ENCODE measurements at places on chromosomes 7 and 10. TPM values are rescaled to one million over a fixed set of nuclear protein-coding genes. Genes with fewer than 3 reads are reported as not detected.

GRCh38 chr7:31603046-31603445, 84.0 kb upstream of the PPP1R17 start:
- DNase-seq, result no peak

GRCh38 chr10:5105626-5106025, 11.4 kb downstream of the AKR1C3 start:
- no peak for DNase-seq

- peak; percentile 66 for DNase-seq
These were observed 901 bp upstream of the CCNY start for GRCh38 chr10:35335133-35336083.

DNA sequence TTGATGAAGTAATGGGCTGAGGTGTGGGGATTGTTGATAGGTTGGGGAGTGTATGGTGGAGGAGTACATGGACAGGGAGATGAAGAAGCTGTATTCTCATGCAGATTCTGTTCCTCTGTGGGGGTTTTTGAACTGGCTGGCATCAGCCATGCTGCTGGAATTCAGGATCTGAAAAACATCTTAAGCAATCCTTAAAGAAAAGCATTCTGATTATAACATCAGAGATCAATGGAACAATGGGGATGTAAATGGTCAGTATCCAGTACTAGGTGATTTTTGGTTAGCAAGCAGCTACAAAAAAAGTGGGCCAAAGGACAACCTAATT, 247.5 kb upstream of the GALNT17 start:
- peak; percentile 83 for DNase-seq

Gene CDNF
- total RNA-seq, result 0.42 TPM

DNA sequence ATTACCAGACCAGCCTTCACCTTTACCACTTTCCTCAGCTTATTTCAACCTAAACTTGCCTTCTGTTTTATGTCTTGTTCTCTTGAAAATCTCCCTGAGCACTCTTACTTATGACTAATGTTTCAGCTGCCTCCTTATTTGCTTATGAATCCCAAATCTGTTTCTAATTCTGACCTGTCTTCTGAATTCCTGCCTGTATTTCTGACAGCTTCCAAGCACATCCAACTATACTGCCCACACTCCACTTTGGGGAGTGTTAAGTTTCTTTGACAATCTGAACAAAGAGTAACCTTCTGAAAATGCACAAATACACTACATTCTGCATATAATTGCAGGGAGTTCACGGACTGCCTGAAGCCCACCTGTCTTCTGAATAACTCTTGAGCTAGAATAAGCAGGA, 48.7 kb downstream of the ARMC3 start:
- no peak for DNase-seq

DNA sequence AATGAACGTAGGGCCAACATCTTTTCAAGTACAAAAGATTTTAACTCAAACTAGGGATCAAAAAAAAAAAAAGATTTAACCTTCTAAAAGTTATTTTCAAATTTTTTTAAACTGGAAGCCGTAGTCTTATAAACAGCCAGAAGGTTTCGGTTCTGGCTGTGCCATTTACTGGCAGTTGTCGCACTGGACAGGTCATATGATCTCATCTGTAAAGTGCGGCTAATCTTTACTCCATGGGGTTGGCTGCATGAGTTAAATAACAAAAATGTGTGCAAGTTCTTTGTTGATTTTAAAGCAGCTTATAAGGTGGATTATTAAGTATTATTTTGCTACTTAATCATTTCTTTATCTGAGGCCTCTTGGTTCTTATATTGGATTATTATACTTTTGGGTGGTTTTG, 36.6 kb downstream of the TRUB1 start:
- no peak for DNase-seq

DNA sequence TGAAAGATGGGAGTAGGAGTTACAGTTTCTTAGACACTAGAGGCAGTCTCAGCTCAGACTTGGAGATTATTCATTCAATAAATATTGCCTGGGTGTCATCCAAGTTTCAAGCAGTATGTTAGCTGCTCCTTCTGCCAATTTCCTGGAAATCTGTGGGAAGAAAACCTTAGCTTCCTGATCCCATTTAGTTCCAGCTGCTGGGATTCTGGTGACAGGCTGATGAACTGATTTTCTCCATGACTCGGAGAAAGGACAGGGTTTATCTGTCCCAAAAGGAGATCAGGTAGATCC, 95.8 kb downstream of the CLEC2L start:
- no peak for DNase-seq

GRCh38 chr10:4535521-4535920, 290.5 kb upstream of the AKR1E2 start:
- no peak for DNase-seq

Gene GPER1
- 0.54 TPM for total RNA-seq

- DNase-seq, result no peak
These were observed 98.7 kb downstream of the AUTS2 start for GRCh38 chr7:69696686-69697685.

DNA sequence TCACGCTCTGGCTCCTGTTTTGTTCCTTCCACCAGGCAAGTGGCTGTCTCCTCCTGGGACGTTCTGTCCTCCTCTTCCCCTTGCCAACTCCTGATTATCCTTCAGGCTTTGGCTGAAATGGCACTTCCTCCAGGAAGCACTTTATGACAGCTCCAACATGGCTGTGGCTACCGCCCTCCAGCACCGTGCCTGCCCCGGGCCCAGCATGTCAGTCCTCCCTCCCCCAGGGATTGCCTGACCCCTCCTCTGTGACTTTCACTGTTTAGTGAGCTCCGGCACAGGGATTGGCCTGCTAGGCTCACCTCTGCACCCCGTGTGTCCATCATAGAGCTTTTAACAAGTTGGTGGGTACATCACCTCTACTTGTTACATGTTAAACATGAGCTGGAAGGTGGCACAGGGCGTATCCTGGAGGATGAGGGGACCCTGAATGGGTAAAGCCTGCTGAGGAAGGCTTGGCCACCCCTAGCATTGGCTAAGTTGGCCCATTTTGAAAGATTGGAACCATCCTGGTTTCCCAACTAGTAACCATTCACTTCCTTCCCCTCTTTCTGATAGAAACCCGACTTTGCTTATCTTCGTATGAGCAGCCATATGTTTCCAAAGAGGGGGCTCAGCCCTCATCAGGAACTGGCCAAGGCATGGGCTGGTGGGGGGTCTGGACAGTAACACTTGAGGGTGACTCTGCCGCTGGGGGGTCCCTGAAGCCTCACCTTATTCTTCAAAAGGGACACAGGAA, 10.5 kb upstream of the ADAMTS14 start:
- no peak for DNase-seq

DNA sequence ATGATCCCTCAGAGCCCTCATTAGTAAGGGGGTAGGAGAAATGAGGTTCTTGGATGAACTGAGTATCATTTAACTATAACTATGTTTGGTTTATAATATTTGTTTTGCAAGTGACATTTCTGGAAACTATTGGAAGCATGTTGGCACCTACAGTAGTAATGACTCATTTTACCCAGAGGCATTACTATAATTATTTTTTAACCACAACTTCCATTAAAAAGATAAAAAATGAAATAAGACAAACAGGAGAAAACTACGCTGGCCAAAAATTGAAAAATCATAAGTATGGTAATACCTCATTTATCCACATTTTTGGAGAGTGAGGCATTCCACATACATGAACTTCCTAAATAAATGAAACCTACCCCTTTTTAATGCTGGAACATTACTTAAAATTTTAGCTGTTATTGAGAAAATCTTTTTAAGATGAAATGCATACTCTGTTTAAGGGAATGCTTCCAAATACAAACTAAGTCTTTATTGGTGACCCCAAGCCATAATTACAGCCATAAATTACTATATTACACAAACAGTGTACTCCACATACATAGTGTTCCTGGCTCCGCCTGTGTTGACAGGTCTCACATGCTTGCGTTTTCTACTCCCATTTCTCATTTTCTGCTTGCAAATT, 84.6 kb upstream of the CAPZA2 start:
- DNase-seq, result no peak

DNA sequence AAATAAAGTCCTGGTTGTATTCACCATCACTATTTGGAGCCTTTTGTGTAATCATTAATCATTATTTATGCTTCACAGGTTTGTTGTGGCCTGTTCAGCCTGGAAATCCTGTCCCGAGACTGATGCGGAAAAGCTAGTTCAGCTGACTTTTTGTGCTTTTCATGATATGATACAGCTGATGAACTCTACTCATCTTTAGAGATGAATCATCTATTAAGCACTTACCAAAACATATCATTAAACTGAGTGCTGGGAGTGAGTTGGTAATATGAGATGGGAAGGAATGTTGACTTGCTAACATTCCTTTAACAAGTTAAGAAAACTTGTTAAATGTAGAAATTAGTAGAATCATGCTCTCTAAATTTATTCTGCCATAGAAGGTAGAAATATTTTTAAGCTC, 53.0 kb downstream of the CROT start:
- DNase-seq, result no peak

Gene ZNF37A
- total RNA-seq, result 9.5 TPM

DNA sequence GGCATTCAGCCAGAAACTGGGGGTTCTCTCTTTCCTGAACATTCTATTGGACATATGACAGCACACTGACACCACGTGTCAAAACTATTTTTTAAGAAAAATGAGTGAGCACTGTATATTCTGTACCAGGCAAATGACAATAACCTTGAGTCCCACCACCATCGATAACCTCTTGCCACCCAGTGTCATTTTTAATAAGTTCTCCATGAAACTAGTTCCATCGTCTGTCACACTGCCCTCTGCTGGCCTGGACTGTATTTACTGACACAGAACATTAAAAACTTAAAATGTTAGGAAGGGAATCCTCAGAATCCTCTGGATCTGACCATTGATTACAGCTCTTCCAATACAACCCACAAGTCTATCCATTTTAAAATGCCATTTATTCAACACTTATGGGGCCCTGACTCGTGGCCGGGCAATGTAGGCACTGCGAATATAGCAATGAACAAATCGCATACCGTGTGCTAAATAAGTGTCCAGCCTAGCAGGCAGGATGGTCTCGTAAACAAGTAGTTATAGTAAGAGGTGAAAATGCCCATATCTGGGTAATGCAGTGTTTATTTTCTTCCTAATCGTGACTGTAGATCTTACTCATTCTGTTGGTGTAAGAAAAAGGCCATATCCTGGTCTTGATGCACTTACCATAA, 35.9 kb upstream of the CACNB2 start:
- DNase-seq, result peak; percentile 83

DNA sequence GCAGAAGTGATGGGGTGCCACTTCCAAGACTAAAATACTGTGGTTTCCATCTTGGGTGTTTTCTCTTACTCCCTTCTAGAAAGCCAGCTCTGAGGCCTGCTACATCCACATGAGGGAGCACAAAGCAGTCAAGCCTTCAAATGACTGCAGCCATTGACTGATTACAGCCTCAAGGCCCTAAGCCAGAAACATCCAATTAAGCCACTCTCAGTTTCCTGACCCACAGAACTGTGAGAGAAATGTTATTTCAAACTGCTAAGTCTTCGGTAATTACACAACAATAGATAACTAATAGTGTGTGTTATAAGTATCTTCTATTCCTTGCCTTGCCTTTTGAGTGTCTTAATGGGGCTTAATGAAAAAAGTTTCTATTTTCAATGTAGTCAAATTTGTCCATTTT, 24.8 kb downstream of the BRAF start:
- peak; percentile 56 for DNase-seq

- no peak for DNase-seq
These were observed 869.4 kb upstream of the PHF14 start for GRCh38 chr7:10104292-10104691.

GRCh38 chr7:32659853-32660252, 164.6 kb downstream of the AVL9 start:
- no peak for DNase-seq

DNA sequence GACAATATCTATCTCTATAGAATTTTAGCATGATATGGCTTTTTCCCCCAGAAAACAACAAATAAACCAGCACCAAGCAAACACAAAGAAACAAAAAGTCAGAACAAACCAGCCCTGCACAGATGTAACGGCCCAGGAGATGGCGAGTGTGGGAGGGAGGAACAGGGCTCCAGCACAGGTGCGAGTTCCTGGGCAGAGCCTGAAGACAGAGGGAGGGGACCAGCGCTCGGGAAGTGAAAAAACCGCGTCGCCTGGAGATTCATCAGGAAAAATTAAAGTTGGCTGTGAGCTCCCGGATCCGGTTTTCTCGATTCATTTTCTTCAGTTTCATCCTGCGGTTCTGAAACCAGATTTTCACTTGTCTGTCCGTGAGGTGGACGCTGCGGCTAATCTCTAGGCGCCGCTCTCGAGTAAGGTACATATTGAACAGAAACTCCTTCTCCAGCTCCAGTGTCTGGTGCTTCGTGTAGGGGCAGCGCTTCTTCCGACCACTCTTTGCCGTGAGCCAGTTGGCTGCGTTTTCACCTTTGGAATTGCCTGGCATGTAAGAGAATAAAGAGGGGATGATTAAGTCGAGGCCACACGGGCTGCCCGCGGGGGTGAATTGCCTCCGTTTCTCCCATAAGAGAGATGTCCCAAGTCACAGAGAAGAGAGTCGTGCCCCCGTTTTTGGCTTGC, 2.3 kb downstream of the HOXA10 start:
- DNase-seq, result peak; percentile 71

DNA sequence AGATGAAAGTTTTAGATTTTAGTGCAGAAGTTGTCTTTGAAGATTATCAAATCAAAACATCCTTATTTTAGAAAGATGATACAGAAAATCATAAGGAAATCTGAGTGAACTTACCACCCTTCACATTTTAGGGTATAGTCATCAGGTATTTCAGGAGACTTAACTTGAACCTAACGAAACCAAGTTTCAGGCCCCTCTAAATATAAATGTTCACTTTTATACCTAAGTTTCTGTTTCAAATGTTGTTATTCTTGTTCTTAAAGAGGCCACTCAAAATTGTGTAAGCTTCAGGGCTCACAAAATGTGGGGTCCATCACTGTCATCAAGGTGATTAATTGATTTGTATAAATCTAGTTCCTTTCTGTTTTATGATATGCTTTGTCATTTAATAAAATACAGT, 216.2 kb downstream of the KIAA1217 start:
- DNase-seq, result no peak

GRCh38 chr7:98254951-98255610, 3.0 kb upstream of the TECPR1 start:
- DNase-seq, result no peak

- DNase-seq, result no peak
These were observed 58.4 kb upstream of the WAPL start for GRCh38 chr10:86579883-86580520.

- no peak for DNase-seq
These were observed 542.3 kb upstream of the NRP1 start for GRCh38 chr10:33876584-33877400.

GRCh38 chr7:34939175-34939574, 98.1 kb downstream of the DPY19L1 start:
- peak; percentile 50 for DNase-seq

GRCh38 chr7:88243345-88243909, 23.6 kb upstream of the SRI start:
- peak; percentile 69 for DNase-seq

DNA sequence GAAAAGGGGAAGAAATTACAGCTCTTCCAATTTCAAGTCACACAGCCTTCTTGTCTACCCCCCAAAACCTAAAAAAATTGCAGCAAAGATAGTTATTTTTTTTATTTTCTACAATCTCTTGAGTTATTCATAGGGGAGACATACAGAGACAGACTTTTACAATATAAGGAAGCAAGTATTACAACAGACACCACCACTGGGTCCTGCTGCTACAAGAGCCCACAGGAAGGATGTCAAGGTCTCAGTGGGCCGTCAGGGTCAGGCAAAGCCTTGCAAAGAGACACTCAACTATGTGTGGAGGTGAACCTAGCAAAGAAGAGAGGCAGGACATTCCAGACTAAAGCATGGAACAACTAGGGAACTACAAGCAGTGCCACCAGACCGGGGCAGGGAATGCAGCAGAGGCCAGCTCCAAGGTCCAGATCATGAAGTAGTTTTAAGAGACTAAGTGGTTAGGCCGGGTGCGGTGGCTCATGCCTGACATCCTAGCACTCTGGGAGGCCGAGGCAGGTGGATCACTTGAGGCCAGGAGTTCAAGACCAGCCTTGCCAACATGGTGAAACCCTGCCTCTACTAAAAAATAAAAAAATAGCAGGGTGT, 28.2 kb upstream of the ZCCHC24 start:
- DNase-seq, result no peak
